ENCODE measurements at places on chromosomes 16 and 17.

DNA sequence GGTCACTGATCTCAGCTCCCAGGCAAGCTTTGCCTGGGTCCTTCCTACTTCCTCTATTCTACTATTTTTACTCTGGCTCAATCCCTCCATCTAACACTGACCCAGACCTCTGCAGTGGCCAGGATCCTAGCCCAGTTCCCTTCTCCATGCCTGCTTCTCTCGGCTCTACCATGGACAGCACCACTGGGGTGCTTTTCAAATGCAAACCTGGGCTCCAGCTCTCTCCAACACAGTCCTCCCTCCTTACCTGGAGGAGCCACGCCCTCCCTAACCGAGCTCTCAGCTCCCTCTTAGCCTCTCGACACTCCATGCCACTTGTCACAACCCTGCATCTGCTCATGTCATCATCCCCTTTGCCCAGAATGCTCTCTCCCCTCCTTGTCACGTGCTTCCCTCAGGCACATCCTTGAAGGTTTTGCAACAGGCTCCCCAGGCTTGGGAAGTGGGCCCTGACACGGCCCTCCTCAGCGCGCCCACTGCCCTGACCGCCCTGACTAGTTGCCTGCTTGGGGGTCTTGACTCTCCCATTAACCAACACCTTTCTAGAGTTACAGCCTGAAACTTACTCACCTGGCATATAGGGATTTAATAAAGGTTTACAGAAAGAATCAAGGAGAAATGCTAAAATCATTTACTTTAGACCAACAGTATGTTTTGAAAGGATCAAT lies 41.6 kb downstream of the MARF1 start:
- DNase-seq = no peak

DNA sequence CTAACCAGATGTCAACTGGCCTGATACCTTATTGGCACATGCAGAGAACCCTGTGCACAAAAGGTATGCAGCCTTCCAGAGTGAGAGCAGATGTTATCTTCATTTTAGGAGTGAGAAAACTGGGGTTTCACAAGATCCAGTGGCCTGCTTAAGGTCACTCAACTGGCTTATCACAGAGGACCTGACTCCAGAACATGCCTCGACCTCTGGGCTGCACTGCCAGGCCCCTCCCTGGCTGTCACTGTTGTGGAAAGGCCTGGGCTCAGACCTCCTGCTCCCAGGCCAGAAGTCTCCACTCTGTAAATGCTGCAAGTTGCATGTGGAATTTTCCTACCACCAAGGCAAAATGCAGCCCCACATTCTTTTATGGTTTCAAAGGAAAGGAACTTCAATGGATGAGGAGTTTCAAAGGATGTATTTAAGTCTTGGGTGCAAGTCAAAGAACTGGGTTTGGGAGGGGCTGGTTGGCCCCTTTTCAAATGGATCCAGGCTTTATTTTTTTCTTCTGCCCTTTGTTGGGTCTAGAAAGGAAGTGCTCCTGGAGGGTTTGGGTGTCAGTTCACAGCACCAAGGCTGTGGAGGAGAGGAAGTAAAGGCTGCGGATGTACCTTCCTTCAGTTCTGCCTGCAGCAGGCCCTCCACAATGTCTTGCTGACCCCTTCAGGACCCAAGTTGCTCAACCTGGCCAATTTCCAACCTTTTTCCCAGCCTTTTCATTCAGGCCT lies 30.4 kb upstream of the SMPD3 start:
- no peak for DNase-seq

DNA sequence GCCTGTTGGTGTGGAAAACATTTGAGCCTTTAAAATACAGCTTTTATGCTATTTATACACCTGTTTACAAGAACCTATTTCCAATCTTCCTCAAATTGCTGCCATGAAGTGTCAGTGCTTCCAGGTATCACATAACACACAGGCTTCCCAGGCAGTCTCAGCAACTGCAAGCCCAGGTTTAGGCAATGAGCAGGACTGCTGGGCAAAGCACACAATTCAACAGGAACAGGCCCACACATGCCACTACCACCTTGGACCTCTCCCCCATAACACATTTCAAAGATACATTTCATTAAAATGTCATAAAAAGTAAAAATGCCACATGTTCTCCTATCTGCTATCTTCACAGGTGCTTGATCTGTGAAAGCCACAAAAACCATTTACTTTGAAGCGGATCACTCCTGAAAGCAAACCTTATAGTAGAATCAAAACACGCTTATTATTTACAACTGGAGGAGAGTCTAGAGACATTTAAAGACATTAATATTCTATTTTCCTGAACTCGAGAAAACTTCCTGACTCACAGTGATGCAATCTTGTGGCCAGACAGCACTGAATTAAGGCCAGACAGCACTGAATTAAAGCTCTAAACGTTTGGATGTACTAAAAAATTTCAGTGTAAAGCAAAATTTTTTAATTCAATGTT lies 31.5 kb downstream of the ANKFY1 start:
- DNase-seq = no peak

- no peak for DNase-seq
Measured at GRCh38 chr16:77596261-77596660, 126.1 kb upstream of the NUDT7 start.

DNA sequence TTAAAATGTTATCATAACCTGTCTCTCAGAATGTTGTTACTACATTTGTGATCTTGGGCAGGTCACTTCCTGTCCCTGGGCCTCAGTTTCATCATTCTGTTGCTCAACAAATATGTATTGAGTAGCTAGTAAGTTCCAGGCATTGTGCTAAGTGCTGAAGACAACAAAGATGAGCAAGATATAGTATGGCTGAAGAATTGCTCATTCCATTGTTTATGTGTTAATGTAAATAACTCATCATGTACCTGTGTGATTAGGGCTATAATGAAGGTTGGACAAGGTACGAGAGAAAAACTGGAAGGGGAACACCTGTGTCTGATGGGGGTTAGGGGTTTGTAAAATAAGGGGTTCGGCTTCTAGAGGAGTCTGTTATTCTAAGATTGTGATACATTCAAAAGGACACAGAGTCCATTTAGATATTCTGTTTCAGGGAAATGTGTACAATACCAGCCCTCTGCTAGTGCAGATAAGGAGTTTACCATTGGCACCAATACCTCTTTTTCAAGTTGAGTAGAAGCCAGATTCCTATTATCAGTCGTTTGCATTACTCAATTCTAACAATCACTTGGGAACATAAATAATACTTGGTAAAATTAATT lies 20.0 kb downstream of the TUBG1 start:
- no peak for DNase-seq

- DNase-seq = no peak
Measured at GRCh38 chr16:80993834-80994233, 12.9 kb downstream of the CMC2 start.

DNA sequence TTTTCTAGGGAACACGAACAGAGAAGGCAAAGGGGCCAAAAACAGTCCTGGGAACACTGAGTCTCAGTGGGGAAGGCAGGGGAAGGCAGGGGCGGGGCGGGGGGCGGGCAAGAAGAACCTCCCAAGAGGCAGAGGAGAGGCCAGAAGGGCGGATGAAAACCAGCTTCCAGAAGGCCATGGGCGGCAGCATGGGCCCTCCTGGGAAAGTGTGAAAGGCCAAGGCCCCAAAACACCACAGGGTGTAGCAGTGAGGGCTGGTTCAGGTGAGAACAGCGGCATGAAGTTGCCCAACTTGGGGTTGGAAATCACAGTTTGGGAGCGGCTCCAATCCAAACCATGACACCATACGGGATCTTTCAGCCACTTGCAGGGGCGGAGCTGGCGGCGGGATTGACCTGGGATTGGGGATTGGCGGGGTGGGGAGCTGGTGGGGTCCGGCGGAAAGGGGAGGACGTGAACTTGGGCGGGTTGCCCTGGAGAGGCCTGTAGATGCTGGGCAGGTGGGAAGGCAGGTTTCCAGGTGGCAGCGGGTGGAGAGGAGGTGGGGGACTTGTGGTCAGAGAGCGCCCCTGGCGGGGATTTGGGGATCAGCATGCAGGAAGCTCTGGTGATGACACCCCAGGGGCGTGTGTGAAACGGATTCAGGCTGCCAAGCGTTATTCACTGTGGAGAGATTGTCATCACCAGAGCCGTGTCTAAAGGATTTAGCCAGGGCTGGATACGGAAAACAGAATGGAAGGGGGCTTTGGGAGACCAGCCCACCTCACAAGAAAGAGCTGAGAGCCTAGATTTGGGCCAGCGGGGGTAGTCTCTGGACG lies 80.9 kb downstream of the ARHGAP23 start:
- peak; percentile 84 for DNase-seq

- no peak for DNase-seq
Measured at GRCh38 chr17:18995220-18995619, 9.3 kb downstream of the FAM83G start.

DNA sequence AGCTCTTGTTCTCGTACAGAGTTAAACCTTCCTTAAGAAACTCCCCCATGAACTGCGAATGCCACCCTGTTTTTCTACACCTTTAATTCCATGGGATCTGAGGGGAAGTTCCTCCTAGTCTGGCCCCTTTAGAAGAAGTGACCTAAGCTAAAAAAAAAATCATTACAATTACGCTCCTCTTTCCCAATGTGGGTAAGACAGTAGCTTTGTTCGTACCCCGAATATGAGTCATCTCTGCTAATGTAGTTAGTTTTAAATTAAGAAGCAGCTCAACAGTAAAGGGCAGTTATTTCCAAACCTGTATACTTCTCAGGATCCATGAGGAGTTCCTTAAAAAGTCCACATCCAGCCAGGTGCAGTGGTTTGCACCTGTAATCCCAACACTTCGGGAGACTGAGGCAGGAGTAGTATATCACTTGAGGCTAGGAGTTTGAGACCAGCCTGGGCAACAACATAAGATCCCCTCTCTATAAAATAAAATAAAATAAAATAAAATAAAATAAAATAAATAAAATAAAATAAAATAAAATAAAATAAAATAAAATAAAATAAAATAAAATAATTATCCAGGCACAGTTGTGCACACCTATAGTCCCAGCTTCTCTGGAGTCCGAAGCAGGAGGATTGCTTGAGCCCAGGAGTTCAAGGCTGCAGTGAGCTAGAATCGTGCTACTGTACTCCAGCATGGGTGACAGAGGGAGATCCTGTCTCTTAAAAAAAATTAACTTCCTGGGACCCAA lies 26.1 kb downstream of the RCVRN start:
- no peak for DNase-seq

DNA sequence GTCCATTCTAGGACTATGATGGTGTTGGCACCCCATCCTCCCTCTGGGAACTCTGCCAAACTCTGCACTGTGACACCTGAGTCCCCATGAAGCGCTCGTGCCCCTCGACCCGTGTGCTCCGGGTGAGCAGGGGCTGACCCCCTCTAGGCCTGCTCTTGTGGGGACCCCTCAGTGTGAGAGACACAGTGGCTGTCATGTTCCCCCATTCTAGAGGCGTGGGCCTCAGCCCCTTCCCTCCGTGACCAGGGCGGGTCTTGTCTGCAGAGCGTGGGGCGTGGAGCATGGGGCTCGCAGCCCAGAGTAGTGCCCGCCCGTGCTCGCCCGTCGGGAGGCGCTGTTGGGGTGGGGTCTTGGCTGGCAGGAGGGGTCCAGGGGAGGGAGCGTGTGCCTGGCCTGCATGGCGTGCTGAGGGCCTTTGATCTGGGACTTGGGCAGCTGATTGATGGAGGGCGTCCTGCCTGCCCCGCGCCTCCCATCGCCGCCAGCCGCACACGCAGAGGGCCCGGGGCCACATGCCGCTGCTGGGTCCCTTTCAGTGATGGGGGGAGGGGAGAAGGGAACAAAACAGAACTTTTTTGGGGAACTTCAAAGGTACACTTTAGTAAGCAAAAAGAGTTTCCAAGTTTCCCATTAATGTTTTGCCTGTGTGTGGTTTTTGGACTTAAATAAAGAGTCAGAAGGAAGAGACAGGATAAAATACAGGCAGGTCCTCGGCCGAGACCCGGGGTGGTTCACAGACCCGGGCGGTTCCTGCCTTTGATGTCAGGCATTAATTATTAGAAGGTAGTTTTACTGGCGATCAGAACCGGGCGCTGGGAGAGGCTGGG lies 22.5 kb downstream of the CENPX start:
- DNase-seq = no peak

GRCh38 chr16:2458887-2459646 lies 842 bp upstream of the TEDC2 start:
- no peak for DNase-seq

GRCh38 chr17:80265205-80266068 lies 4.8 kb downstream of the RNF213 start:
- no peak for DNase-seq

Data from NCI-H526 (cell line).